OCI-M1 (cell line): ENCODE measurements at places on chromosomes 4 and X.

- DNase-seq = no peak
These were observed 60.4 kb downstream of the SLC10A6 start for GRCh38 chr4:86788826-86789225.

- DNase-seq = peak; percentile 41
These were observed 5.7 kb upstream of the PPEF2 start for GRCh38 chr4:75907966-75908365.

DNA sequence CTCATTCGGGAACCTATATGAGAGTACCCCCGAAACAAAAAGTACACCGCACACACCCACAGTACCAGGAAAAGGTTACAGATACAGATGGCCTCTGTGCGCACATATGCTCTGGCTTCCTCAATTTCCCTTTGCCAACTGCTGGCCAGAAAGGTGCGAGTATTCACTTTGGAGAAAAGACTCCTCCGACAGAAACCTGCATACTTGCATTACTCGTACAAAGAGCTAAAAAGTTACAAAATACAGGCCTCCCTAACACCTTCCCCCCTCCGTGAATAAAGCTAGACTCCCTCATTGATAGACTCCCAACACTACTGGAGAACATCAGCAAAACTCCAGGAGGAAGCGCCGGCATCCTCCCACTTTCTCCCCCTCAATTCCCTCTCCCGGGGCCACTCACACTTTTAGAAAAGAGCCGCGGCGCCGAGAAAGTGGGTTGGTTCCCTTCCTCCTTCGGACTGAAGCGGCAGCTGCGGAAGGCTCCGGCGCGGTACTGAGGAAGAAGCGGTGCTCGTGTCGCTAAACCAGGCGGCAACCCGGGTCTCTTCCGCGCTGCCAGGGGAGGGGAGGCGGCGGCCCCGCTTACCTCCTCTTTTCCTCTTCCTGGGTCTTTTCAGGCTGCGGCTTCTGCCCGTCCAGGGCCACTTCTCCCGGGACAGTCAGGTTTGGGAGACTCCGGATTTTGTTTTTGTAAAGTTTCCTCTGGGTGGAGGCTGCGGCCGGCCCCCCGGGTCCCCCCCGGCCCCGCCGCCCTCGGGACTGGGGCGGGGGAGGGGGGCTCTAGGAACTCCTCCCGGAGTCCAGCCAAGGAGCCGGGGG is 1.1 kb downstream of the FBXW7 start:
- DNase-seq = peak; percentile 69

DNA sequence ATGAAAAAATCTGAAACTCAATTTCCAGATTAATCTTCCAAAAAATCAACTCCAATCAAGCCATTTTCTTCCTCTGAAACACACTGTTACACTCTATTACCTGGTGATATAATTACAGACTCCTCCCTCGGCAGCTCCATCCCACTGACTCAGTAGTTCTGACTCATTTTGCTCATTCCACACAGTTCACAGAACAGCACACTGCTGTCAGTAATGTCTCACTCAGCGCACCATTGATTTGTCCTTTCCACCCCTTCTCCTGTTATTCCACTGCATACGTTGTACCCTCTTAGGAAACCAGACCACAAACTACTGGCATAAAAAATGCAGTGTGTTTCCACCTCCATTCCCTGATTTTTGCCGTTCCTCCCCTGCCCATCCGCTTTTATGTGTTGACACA is 212.7 kb downstream of the SLIT2 start:
- no peak for DNase-seq

DNA sequence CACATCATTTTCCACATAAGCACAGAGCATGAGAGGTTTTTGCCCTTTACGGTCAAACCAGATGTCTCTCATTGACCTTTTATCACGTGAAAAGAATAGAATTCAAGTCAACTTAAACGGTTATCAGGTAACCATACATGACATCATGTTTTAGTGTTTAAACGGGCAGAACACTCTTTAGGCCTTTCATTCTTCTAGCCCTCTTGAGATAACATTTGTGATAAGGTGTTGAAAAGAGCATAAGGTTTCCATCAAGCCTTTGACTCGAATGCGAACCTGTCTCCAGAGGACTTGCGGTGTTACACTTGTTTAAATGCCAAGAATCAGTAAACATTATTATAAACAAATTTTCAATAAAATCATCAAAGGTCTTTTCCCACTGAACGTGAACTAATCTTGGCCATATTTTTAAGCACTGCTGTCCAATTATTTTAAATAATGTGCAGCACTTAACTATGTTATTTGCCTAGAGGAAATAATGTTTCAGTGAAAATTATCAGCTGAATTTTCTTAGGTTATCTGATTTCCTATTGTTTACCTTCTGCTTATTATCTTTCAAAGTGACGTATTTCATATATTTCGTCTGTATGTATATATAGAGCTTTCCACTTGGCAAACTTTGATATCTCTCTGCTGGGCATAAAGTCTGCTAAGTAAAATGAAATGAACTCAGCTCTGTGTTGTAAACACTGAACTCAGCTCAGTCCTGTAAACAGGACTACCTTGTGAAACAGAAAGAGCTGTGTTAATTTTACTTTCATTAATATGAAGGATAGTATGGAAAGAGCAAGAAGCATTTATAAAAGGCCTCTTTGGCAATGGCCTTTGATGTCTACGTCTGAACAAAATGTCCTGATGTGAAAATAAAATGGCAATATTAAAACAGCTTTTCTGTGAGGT is 33.3 kb downstream of the TENM3 start:
- DNase-seq = no peak

DNA sequence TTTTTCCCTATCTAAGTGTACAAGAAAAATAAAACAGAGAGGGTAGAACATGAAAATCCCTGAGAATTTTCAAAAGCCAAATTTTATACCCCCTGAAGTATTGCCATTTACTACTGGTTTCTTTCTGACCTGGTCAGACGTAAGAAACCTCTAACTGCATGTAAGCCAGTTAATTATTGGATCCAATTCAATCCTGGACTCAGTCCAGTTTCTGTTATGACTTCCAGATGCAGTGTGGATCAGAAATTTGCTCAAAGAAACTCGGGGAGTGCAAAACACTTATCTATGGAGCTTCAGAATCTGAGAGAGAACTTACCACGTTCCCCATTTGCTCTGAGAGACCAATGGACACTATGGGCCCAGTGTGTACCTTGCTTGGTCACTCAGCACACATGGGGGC is 383.5 kb downstream of the KLHL4 start:
- DNase-seq = peak; percentile 29

DNA sequence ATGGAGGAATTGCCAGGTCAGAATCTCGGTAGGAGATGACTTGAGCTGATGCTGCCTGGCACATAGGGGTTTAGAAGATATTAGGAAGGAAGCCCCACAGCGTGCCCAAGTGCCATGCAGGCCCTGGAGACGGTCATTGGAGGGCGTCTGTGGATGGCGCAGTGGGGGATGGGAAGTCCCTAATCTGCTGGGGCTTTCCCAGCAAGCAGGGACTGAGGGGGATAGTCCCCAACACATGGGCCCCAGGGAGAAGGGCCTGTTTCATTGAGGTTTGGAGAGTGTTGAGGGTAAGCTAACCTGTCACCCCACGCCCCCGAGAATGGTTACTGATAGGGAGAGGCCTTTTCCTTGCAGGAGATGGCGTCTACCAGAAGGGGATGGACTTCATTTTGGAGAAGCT is 7.8 kb downstream of the TAFAZZIN start:
- DNase-seq = no peak

GRCh38 chr4:33063241-33063640 is 2343.1 kb downstream of the PCDH7 start:
- DNase-seq = no peak

DNA sequence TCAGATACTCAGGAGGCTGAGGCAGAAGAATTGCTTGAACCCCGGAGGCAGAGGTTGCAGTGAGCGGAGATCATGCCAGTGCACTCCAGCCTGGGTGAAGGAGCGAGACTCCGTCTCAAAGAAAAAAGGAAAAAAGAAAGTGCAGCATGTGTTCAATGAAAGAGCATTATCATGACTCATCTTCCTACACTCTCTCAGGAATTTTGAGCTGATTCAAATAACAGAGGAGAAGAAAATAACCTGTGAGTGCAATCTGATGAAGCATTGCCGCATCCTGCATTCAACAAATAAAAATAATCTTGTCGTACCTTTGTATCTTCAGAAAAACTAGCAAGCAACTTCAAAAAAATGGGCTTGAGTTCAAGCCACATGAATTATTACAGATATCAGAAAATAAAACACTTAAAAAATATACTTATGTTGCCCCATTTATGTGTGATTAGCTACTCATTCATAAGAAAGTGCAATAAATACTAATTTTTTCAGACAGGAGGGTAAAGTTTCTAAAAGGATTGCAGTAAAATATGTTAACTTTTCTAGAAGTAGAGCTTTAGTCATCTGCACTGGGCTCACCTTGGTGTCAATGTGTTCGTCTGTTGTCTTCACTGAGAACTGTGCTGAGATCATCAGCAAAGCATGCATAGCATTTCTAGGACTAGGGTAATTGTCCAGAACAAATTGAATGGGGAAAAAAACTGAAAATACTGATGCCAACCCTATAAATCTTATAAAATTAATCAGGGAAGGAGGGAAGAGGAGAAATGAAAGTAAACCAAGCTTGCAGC is 90.4 kb upstream of the VCX3B start:
- no peak for DNase-seq

GRCh38 chr4:143127621-143128020 is 57.1 kb upstream of the USP38 start:
- DNase-seq = no peak

DNA sequence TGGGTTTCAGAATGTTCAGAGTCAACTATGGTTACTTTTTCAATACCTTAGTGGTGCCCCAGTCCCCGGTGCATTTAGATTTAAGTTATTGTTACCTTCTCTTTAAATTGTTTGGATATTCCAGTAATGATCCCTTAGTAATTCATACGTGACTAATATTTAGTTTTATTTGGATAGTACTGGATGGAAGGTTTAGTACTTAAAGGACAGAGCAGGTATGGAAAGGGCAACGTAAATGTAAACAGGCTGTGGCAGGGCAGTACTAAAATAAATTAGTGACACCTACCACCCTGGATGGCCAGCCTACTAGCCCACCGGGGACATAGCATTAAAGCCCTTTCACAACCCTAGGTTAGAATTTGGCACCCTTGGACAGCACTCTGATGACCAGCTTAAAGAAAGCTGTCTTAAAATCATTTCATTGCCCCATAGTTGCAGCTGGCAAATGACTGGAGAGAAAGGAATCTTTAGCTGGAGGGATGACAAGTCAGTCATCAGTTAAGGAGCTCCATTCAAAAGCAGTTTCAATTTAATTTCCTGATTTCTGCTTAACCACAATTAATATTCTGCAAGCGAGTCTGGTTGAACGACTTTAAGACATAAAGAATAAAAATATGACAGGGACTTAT is 16.4 kb downstream of the PLP1 start:
- no peak for DNase-seq

DNA sequence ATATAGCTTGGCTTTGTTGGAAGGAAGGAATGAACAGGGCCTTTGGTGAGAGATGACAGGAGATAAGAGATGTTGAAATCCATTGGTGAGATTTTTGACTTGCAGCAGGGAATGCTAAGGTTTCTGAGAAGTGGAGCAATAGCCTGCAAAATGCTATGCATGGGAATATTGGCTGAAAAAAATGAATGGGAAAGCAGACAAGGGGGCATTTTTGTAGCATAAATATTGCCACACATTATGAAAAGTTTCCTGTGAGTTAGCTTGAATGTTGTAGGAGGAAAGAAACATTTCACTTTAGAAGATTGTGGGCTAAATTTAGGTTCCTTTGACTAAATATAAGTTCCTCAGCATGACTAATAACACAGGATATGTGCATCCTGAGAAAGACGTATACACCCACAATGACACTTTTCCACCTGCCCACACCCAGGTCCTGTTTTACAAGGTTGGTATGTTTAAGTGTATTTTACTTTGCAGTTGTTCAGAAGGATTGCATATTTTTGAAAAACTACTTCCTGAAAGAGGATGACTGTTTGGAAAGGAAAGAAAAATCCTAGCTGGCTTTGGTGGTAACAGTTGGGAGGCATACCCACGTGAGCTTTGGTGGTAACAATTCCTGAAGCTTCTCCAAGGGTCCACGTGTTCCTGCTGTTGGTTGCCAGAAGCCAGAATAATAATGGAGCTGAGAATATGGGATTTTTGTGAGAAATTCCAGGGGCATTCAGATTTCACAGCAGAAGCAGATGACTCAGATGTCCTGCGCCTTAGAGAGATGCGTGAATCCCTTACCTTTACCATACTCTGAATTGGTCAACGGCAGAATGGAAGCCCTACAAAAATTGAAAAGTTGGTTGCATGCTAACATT is 28.5 kb downstream of the PHEX start:
- DNase-seq = no peak

DNA sequence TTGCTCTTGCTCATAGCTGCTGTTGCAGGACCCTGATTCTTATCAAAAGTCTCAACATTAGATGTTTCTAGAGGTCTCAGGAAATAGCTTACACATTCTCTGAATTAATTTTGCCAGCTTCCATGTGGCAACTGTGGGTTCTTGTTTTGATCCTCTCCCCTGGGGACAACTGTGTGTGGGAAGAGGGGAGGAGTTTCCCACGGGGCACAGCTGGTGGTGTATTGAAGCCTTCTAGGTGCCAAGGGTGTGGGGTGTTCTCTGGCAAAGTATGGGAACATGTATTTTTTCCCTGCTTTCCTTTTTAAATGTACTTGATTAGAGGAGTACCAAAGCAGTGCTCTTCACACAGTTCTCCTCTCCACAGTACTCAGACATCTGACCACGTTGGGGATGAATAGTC is 212.7 kb downstream of the RPA4 start:
- no peak for DNase-seq

- no peak for DNase-seq
These were observed 601.4 kb upstream of the AADAT start for GRCh38 chr4:170691168-170691567.

GRCh38 chrX:108439961-108440696 is 491 bp downstream of the COL4A5 start:
- no peak for DNase-seq

- no peak for DNase-seq
These were observed 118.5 kb upstream of the SHISA3 start for GRCh38 chr4:42278709-42279324.

DNA sequence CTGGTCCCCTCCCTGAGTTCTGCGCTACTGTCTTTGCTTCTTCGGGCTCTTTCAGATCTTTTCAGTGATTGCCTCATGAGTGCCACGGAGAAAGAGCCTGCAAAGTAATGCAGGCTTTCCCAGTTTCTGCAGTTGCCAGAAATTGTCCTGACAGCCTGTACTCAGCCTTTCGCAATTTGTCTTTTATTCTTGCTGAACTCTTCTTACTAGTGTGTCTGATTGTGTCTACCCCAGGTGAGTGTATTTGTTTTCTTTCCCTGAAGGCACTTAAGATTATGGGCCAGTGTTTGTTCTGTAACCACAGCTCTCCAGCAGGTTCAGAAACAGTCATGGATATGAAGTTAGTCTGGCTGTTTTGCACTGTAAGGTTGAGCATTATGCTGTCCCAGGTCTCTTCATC is 47.1 kb downstream of the FAM193A start:
- no peak for DNase-seq
